CD4-positive, alpha-beta T cell treated with Interleukin-21 for 1 hour (primary cell): ENCODE measurements at places on chromosomes 2 and 18.

GRCh38 chr2:216279459-216279858 lies 92.8 kb downstream of the MARCHF4 start:
- no peak for DNase-seq

DNA sequence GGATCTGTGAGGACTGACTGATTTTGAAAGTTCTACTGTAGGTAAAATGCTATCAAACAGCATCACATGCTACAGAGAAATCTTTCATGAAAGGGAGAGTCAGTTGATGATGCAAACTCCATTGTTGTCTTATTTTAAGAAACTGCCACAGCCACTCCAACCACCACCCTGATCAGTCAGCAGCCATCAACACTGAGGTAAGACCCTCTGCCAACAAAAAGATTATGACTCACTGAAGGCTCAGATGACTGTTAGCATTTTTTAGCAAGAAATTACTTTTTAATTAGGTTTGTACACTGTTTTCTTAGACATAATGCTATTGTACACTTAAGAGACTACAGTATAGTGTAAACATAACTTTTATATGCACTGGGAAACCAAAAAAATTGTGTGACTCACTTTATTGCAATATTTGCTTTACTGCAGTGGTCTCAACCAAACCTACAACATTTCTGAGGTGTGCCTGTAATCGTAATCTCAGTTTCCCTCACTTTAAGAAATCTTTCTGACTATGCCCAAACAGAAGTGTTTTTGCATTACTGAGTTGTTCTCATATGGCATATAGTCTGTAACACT lies 42.8 kb downstream of the METTL8 start:
- DNase-seq: no peak

DNA sequence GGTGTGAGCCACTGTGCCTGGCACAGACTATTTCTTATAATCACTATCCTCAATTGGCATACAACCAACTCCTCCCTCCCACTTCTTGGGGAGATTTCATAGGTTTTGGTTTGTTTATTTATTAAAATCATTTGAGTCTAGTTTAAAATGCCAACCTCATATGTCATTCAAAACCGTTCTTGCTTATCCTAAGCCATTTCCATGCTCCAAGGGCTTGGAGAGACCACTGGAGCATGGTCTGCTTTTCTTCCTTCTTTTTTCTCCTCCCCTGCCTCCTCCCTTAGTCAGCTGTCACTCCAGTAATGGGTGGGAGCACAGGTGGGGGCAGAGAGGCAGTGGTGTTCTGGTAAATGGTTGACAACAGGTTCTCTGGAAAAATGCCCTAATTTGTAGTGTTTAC lies 20.4 kb upstream of the KCNS3 start:
- no peak for DNase-seq

GRCh38 chr2:46306330-46306751 lies 9.1 kb downstream of the EPAS1 start:
- DNase-seq: no peak

GRCh38 chr2:239279508-239280295 lies 121.1 kb downstream of the HDAC4 start:
- DNase-seq: no peak

GRCh38 chr2:37098416-37099118 lies 14.2 kb downstream of the GPATCH11 start:
- no peak for DNase-seq

DNA sequence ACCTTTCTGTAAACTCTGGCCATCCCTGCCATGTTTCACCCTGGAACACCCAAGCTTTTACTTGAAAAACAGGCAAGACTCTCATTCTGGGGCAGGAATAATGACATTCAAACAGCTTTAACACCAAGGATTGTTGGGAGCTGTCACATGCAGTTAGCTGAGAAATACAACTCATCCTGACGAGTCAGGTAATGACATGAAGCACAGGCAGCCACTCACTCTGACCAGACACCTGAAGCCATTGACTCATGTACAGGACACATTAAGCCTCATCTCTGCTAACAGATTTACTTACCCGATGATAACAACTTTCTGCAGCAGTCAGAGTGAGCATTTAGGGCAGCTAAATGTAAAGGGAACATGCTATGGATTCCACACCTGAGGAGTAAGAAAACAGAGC lies 163.1 kb upstream of the PGAP1 start:
- no peak for DNase-seq

DNA sequence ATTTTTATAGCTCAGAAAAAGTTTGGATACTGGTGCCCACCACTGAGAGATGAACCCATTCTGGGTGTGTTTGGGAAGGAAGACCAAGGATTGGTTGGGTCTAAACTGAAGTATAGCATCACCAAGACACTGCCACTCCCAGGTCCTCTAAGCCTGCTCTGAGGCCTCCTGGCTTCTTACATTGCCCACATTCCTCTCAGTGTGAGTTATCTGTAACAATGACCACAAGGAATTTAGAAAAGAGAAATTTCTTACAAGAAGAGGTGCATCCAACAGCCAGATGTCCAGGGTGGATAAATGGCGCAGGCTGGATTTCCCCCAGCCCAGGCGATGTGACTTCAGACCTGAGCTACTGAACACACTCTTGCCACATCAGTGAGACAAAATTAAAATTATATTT lies 1.6 kb upstream of the GPR45 start:
- no peak for DNase-seq

DNA sequence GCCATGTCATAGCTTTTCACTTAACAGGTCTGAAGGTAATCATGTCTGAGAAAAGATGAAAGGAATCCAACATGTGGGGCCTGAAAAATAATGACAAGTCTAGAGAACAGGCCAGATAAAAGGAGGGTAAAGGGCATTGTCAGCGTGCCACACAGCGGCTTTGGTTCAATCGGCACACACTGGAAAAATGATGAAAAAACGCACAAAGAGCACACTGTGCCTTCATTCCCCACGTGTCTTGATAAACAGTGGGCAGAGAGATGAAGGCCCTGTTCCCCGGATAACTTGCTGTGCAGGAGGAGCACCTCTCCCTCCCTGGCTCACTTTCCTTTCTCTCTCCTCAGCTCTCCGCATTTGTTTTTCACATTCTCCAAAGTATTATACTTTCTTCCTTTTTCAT lies 766.3 kb downstream of the TDRD15 start:
- no peak for DNase-seq

- no peak for DNase-seq
Observed at GRCh38 chr2:238239543-238239862, 335 bp downstream of the HES6 start.

DNA sequence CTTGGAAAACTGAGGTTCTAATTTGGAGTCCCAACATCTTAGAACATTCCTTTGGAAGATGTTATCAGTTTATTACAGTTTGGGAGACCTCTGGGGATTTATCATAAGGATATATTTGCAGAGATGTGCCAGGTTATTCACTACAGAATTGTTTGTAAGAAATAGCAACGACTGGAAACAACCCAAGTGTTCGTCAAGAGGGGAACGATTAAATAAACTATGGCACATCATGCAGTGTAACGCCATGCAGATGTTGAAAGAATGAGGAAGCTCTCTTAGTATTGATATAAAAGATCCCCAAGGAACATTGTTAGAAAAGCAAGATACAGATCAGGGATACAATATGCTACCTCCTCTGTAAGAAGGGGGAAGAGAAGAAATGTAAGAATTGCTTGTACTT lies 210.6 kb downstream of the TMEM247 start:
- DNase-seq: no peak

DNA sequence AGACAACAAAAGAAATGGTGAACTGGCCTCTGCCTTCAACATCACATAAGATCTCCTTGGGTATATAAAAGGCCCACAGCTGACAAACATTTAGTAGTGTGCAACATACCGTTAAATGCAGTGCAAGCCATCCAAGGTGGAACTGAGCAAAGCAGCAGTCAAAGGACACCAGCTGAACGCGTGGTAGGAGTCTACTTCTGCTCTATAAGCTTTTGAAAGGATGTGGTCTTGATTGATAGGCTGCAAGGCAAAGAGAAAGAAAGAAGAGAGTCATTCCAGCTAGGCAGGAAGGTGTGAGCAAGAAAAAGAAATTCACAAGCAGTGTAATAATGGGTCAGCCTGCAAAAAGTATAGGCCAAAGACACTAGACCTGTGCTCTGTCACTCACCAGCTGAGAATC lies 356.3 kb downstream of the SATB2 start:
- DNase-seq: no peak

GRCh38 chr2:197852108-197852507 lies 47.7 kb downstream of the PLCL1 start:
- DNase-seq: no peak

GRCh38 chr2:177537636-177538035 lies 145.1 kb downstream of the AGPS start:
- no peak for DNase-seq

- DNase-seq: no peak
Observed at GRCh38 chr2:46047290-46047689, 249.9 kb upstream of the EPAS1 start.
